ENCODE measurements at places on chromosomes 16 and 17.

DNA sequence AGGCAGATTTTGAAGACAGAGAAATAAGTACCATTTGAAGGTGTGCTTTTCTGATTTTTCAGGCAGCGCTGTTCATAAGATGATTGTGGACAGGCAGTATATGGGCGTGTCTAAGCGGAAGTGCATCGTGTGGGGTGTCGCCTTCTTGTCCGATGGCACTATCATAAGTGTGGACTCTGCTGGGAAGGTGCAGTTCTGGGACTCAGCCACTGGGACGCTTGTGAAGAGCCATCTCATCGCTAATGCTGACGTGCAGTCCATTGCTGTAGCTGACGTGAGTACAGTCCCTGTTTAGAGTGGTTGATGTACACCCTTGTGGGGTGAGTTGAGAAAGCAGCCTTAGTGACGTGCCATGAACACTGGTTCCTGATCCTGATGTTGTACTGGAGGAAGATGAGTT lies 10.7 kb downstream of the UTP4 start:
- no peak for DNase-seq

DNA sequence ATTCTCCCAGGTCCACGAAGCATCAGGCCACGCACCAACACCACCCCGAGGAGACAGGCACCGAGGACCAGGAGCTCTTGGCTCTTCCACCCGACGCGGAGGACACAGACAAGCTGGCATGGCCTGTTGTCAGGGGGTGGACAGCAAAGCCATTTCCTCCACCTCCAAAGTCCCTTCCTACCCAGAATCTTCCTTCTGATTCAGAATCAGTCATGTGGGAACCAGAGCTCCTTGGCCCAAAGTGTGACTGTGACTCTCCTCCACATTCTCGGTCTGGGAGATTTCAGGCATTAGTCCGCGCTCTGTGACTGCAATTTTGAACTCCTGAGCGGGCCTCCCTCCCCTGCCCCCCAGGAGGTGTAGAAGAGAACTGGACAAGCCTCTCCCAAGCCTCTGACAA lies 9.2 kb downstream of the DNAH17 start:
- no peak for DNase-seq

DNA sequence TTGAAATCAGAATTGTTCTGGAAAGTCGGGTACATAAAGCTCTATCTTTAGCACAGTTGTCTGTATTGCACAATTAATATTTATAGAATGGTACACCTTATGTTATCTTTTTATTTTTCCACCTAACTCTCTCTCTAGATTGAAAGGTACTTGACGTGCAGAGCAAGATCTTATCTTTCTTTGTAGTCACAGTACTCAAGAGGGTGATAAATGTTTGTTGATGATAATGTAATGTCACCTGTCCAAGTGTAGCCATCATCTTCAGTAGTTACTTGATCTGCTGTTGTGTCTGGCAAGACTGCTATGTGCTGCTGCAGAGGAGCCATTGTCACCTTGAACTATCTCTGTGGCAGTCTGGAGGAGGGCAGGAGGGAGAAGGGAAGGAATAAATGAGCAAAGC lies 5.3 kb downstream of the HMOX2 start:
- DNase-seq, result no peak

- no peak for DNase-seq
These were observed 201.1 kb downstream of the SOX9 start for GRCh38 chr17:72321896-72322295.

GRCh38 chr17:3796110-3796821 lies 4.7 kb downstream of the ITGAE start:
- no peak for DNase-seq

GRCh38 chr16:12160815-12161550 lies 184.4 kb downstream of the SNX29 start:
- no peak for DNase-seq

- DNase-seq, result no peak
These were observed 9.3 kb downstream of the CEP295NL start for GRCh38 chr17:78893684-78894083.

- no peak for DNase-seq
These were observed 251.8 kb downstream of the MAF start for GRCh38 chr16:79348521-79349306.

- DNase-seq, result no peak
These were observed 3.4 kb downstream of the SOX8 start for GRCh38 chr16:984736-985636.

DNA sequence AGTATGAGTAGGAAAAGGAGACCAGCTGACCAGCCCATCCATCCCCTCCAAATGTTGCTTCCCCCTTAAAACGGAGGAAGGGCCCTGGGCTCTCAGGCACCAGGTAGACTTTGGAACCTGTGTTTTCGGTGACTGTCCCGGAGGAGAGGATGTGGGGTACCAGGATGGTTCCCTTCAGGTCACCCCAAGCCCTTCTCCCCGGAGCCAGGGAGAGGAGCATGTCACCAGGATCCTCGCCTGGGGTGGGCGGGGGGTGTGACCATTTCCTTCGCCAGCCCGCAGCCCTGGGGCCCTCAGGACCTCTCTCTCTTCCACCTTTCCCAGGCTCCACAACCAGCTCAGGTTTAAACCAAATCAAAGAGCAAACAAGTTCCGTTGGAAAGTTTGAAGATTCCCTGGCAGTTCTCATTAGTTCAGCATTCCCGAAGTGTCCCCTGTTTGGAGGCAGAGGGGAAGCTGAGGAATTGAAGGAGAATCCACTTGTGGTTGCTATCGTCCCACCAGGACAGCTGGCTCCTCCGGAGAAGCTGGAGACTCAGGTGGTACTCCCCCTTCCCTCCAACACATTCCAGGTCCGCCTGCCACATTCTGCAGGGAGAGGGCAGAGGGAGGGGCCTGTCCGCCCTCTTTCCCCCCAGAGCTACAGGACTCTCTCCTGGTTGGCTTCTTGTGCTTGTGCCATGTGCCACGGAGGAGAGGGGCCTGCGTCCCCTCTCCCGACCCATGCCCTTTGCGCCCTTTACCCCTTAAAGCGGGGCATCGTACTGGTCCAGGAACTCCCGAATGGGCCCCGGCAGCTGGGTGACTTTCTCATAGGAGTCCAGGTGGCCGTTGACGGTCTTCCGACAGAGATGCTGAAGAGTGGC lies 2.0 kb downstream of the SOCS3 start:
- DNase-seq, result no peak

GRCh38 chr17:34146440-34147043 lies 108.5 kb upstream of the CCL2 start:
- DNase-seq, result no peak

GRCh38 chr16:72475688-72476087 lies 303.7 kb upstream of the PMFBP1 start:
- no peak for DNase-seq

- no peak for DNase-seq
These were observed 3.3 kb downstream of the CDK5R1 start for GRCh38 chr17:32490101-32490482.

DNA sequence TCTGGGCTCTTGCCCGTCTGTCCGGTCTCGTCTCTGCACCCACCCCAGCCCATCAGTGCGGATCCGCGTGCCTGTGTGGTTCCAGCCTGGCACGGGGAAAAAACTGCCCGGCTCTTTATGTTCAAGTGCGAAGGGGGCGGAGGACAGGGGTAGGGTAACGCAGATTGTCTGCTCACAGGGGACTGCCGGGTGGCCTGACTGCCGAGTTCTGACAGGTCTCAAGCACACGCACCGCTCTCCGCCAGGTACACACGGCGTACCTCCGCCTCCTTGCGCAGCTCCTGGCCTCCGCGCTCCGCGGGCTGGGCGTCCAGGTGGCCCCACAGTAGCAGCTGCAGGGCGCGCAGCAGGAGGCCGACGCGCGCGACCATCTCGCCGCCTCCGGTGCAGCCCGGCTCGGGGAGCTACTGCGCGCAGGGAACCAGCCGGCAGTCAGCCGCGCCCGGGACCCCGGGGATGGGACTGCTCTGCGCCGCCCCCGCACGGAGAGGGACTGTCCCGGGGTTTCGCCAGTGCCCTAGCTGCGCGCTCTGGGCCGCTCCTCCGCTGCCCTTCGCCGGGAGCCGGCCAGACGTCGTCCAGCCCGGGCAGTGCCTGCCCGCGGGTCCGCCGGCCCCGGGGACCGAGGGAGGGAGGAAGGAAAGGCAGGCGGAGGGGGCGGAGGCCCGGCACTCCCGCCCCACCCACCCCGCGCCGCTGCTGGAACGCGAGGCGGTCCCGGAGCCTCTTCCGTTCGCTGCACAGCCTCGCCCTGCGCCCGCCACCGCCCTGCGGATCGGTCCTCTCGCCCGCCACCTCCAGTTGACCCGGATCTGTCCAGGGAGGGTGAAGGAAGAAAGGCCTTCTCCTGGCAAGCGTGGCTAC lies at the start of gene MMP28:
TSS of gene MMP28 (minus strand) at position 635 of the 864 bp plus-strand sequence. CDS start at position 371, 264 bp downstream.
- no peak for DNase-seq

DNA sequence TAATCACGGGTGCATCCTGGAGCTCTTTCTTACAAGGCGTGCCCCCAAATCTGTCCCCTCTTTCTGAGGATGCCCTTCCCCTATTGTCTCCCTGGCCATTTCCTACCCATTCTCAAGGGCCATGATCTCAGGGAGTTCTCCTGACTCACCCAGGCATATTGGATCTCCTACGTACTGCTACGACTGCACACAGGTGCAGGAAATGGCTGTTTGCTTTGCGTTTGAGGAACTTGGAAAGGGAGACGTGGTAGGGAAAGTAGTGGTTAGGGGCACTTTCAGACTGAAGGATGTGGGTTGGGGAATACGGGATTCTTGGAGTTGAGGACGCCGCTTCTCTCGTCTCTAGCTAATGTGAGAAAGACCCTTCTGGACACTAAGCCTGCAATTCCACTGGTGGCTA lies 18.7 kb upstream of the MEOX1 start:
- DNase-seq, result no peak

DNA sequence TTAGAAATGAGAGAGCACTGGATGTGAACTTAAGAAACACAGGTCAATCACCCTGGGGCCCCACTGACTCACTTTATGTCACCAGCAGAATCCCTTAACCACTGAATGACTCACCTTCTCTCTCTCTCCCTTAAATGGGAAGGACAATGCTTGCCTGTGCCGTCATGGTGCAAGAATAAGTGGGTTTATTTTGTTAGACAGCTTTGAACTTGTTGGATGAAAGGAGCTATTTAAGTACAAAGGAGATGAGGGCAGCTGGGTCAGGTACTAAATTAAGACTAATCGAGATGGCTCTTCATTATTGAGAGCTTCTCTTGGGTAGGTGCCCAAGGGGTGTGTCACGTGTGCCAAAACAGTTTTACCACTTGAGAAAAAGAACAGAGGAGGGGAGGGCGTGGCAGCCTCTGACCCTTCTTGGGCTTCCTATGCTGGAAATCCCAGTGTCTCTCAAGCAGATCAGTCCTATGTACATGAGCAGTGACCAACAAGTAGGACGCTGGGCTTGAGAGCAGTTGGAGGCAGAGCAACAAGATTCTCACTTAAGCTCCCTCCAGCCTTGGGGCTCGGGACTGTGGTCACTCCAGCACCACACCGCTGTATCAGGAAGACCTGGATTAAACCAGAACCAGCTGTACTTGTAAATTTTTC lies 6.7 kb upstream of the KRT31 start:
- DNase-seq, result peak; percentile 39
